ENCODE measurements at places on chromosomes 7 and 10.
A peak's percentile ranks its signal among the peaks of the same experiment; 100 is the strongest.

DNA sequence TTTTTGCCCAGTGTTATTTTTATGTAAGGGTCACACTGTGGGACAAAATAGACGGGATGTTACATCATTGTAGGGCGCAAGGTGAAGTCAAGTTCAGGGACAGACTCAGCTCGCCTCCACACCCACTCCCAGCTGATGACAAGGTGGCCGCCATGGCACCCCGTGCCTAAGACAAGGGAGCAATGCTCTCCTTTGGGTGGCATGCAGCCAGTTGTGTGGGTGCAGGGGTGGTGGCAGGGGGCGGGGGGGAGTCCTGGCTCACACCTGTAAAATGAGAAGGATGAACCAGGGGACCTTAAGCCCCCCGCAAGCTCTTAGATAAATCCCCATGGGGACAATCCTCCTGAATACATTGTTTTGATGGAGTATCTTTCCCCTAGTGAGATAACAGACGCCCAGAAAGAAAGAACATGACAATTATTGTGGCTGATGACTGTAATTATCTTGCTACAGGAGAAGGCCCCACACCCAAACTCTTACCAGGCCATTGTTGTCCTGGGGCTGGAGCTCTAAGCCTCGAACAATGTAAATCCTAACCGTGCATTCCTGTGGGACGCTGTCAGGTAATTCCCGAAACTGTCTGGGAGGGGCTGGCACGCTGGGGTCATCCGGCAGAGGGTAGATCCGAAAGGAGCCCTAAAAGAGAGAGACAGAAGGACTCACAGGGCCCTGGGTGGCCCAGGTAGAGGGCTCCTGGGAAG is 148.7 kb downstream of the MYOF start:
- DNase-seq = no peak

DNA sequence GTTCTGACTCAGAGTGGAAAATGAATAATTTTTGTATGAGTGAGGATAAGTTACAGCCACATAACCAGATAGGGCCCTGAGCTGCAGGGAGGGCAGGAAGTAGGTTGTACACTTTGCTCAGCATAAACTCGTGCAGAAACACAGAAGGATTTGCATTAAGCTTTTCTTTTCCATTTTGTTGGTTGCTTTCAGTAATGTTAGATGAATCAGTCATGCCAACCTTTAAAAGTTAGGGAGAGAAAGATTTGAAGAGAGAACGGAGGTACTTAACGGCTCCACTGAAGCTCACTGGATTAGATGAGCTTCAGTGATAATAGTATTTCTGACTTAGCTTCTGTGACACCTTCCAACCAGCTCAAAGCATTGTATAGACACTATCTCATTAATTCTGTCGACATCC is 348.1 kb downstream of the GATA3 start:
- no peak for DNase-seq

GRCh38 chr7:115178835-115179234 is 256.9 kb downstream of the MDFIC start:
- no peak for DNase-seq

- no peak for DNase-seq
Measured at GRCh38 chr7:134522601-134523000, 4.8 kb upstream of the AKR1B10 start.

DNA sequence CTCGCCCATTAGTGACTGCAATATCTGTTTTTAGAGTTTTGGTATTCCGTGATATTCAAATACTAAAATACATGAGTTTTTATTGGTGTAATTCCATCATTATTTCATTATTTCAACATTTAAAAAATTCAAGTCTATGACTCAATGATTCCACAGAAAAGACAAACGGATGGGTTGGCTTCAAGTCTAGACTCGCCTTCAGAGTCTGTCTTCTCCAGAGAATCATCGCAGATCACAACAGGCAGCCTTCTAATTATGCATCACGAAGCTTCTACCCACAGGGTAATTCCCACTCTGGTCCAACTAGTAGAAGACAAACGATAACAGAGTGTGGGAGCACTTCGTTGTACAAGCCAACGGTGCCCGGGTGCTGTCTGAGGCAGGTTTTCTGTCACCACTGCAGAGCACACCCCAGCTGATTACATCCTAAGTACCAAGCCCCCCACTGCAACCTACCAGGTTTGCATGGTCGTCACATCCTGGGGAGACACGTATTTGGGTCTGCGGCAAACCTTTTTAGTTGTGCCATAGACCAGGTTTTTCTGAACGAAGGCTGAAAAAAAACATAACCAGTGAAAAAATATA is 28.9 kb downstream of the PARP12 start:
- no peak for DNase-seq

- peak; percentile 52 for DNase-seq
Measured at GRCh38 chr10:78973901-78974616, 94.7 kb upstream of the ZMIZ1 start.

GRCh38 chr7:101666741-101667140 is 37.6 kb upstream of the MYL10 start:
- peak; percentile 39 for DNase-seq

DNA sequence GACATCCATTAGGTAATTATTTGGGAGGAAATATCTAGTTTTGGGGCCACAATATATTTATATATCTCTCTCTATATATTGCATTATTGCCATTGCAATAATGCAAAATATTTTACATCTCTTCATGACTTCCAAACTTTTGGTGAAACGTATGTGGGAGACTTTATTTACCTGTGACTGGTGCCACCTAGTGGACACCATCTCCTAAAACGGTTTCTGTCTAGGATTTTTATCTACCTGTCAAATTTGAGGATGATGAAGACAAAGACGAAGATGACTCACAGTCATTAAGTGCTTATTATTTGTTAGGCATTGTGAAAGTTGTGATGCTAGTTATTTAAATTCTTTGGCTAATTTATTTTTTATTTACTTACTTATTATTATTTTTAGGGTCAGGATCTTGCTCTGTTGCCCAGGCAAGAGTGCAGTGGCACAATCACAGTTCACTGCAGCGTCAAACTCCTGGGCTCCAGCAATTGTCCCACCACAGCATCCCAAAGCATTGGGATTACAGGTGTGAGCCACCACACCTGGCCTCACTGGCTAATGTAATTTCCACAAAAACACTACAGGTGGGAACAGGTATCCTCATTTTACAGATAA is 18.7 kb upstream of the CBLL1 start:
- DNase-seq = peak; percentile 30

DNA sequence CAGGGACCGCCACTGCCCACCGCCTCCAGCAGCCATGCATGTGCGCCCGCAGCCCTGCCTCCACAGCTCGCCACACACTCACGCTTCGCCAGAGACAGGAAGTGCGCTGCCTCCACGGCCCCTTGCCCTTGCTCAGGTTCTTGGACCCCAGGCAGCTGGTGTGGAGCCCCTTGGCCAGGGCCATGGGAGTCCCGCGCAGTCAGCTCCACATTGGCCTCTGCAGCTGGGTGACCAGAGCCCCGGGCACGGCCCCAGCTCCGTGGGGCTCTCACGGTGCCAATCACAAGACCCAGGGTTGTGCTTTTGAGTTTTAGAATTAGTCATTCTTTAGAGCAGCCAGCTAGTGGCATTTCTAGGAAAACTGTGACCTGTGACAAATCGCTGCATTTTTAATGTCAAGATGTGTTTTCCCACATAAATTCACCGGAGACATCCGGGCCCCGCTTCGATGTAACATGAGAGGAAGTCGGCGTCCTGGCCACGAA is 4.3 kb upstream of the UTF1 start:
- no peak for DNase-seq

DNA sequence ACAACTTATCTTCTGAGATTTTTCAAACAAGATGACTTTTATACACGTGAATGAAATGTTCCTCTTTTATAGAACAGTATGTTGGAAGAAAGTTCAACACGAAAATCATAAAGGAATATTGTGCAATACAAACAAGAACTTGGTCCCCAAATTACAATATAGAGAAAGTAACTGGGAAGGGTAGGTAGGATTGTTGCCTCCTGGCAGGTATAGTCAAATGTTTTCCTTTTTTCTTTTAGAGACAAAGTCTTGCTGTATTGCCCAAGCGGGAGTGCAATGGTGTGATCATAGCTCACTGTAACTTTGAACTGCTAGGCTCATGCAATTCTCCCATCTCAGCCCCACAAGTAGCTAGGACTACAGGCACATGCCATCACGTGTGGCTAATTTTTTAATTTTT is 582.6 kb downstream of the PARD3 start:
- DNase-seq = no peak

DNA sequence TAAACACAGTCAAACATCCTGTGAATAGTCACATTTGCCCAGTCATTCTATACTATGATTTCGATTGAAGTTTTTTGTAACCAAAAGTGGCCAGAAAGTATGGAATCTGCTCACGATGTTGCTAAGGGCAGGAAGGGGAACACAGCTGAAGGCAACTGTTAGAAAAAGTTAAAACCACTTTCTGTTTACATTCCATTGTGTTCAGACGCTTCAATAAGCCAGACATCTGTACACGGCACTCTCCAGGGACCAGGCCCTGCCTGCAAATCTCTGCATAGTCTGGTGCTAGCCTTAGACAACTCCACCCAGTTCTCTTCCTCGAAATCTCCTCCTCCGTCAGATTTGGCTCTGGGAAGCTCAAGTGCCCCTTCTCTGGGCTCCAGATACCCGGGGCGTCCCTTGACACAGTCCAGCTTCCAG is 17.1 kb upstream of the TMEM120A start:
- DNase-seq = peak; percentile 41

DNA sequence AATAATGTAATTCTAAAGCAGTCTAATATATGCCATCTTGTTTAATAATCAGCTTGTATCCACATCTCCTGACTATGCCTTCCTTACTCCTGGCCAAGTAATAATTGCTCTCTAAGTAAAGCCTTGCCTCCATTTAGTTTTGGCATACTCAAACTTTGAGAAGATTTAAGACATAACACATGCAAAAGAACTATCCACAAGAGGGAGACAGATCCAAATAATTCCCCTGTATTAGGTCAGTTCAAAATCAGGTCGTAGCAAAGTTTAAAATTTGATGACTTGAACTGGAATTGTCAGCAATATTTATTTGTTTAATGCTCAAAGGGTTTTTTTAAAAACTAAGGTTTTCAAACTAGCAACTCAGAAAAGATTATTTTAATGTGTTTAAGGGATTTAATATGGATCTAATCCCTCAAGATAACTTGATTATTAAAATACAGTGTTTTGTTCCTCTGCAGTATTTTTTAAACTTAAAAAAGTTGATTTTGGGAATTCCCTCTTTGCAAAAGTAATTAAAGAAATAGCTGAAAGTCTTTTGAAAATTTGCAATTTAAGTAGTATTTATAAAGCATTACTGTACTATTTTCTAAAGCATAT is 95.3 kb downstream of the HDAC9 start:
- peak; percentile 63 for DNase-seq

DNA sequence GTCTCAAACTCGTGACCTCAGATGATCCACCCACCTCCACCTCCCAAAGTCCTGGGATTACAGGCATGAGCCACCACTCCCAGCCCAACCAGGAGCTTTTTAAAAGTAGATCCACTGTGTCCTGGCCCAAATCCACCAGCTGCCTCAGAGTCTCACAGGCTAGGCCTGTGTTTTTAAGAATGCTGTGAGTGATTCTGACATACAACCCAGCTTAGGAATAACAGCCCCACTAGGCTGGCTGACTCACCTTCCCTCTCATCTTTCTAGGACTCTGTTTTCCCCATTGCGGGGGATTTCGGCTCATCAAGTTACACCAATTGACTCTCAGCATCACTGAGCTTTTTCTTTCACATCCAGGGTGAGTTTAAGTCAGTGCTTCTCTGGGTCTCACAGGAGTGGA is 207.6 kb downstream of the SKIDA1 start:
- peak; percentile 72 for DNase-seq

DNA sequence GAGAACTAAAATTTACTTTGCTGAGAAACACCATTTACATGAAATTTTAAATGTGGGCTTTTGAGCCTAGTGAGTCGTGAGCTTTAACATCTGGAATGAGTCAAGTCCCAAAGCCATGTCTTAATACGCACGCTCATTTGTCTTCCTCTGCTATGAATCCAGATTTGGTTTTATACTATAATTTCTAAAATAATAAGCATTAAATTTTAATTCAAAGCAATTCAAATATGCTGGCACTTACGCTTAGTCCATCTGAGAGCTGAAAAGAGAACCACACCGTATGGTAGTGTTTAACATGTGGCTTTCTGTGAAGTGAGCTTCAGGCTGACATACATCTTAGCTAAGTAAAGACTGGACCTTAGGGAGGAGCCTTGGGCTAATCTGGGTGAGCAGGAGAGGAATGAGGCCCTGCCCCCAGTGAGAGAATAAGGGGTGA is 52.2 kb downstream of the CUBN start:
- no peak for DNase-seq

DNA sequence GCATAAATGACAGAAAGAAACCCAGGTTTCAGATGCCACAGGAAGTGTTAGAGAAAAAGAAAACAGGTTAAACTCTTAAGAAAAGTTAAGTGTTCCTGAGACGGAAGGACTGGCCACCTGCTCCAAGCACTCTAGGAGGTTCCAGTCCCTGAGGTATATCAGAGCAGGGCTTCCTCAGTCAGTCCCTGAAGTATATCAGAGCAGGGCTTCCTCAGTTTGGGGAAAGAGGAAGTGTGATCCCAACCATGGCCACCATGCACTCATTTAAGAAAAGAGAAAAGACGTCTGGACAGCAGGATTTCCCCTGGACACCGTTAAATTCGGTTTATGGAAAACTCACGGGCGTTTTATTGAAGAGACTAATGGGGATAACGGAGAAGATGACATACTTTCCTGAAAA is 133.4 kb upstream of the PFKP start:
- DNase-seq = no peak
